ENCODE measurements at places on chromosomes 1 and 21. TPM values are rescaled to one million over a fixed set of nuclear protein-coding genes. Genes with fewer than 3 reads are reported as not detected.

OR6P1 gene
- not detected for total RNA-seq

TFF3 gene
- total RNA-seq, result not detected

GRCh38 chr1:109650609-109651008 lies 5.3 kb upstream of the GSTM4 start:
- H3K27me3 ChIP-seq, result no peaks in the 10 kb centered on the region
- no peak for DNase-seq
- H3K27ac ChIP-seq, result no peak overlapping the region
- H3K4me3 ChIP-seq, result no peak overlapping the region
- peaks cover 7% of the 10 kb centered on the region for H3K4me1 ChIP-seq

MAP1LC3C gene
- not detected for total RNA-seq

GRCh38 chr1:225467193-225468020 lies 39.6 kb upstream of the LBR start:
- peak overlapping the region; percentile 97 for H3K27ac ChIP-seq
- H3K36me3 ChIP-seq, result no peaks in the 10 kb centered on the region
- H3K4me1 ChIP-seq, result peaks cover 59% of the 10 kb centered on the region
- H3K27me3 ChIP-seq, result no peaks in the 10 kb centered on the region
- DNase-seq, result peak; percentile 91

GRCh38 chr1:206467915-206468314 lies 2.4 kb upstream of the IKBKE start:
- no peaks in the 10 kb centered on the region for H3K36me3 ChIP-seq
- no peak overlapping the region for H3K4me3 ChIP-seq
- H3K27me3 ChIP-seq, result no peaks in the 10 kb centered on the region
- peaks cover 56% of the 10 kb centered on the region for H3K4me1 ChIP-seq
- H3K27ac ChIP-seq, result no peak overlapping the region

DNA sequence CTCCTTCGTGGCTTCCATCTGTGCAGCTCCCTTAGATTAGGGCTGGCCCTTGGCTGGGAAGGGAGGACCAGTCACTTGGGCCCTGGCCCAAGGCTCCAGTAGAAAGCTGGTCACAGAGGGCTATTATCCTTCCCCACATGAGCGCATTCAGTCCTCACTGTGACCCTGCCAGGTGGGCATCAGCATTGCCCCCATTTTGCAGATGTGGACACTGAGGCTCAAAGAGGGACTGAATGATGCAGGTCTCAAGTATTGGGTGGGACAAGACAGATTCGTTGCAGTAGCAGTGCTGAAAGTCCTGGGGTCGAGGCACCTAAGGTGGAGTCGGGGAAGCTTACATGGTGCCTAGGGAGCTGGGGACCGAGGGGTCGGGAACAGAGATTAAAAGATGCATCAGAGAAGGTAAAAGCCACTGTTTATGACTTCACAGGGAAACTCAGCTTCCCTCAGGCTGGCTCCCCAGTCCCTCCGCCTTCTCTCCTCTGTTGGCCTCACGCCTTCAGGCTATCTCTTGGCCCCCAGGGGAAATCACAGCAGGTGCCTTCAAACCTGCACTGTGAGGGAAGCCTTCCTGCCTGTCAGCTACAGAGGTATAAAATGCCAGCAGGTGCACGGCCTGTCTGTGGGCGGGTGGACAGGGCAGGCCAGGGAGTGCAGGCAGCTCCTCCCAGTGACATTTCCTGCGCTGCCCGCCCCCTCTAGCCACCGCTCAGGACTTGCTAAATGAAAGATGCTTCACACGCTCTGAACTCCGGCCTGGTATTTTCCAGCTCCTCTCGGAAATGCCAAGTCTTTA lies 178.4 kb downstream of the GRIK3 start:
- H3K4me1 ChIP-seq, result no peaks in the 10 kb centered on the region
- no peak overlapping the region for H3K4me3 ChIP-seq
- H3K36me3 ChIP-seq, result no peaks in the 10 kb centered on the region
- H3K27ac ChIP-seq, result no peak overlapping the region
- no peak for DNase-seq

PCP4L1 gene
- not detected for total RNA-seq

DNA sequence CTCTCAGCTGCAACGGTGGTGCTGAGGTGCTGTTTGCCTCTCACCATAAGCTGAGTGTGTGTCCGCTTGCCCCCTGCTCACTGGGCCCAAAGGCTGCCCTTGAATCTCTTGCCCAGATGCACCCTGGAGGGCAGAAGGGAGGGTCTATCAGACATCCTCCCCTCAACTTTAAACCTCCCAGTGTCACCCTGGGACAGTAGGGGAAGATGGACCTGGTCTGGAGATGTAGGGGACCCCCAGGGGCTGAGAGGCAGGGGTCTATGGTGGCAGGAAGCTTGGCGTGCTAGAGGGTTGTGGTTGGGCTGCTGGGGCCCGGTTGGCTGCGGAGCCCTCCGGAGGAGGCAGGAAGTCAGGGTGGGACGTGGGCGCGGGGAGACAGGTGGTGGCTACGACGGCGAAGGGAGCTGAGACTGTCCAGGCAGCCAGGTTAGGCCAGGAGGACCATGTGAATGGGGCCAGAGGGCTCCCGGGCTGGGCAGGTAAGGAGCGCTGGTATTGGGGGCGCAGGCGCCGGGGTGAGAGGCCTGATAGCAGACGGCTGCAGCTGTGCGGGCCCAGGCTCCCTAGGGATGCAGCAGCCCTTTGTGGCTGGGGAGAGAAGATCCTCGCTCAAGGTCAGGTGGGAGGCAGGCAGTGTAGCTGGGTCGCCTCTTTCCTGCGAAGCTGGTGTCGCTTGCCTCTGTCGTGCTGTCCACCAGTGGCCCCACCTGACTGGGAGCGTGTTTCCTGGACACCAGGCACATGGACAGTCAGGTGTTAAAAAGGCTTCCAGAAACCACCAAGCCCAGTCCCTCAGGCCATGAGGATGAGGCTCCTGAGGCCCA lies at the start of gene LCK:
LCK (plus strand) TSS at position 373 of the 824 bp plus-strand sequence. CDS start 23,065 bp downstream, outside the sequence.
- no peaks in the 10 kb centered on the region for H3K36me3 ChIP-seq
- peaks cover 90% of the 10 kb centered on the region for H3K4me1 ChIP-seq
- peak; percentile 56 for DNase-seq
- H3K4me3 ChIP-seq, result peak within 1 kb of the TSS; percentile 68
- H3K27ac ChIP-seq, result peak within 1 kb of the TSS; percentile 86

ATP1A2 gene
- total RNA-seq, result not detected

CASZ1 gene
- total RNA-seq, result 70.6 TPM

GRCh38 chr21:35583566-35584216 lies 476.6 kb downstream of the SETD4 start:
- H3K27me3 ChIP-seq, result no peaks in the 10 kb centered on the region
- H3K27ac ChIP-seq, result no peak overlapping the region
- H3K4me3 ChIP-seq, result no peak overlapping the region

CHD1L gene
- 35.8 TPM for total RNA-seq

- no peaks in the 10 kb centered on the region for H3K27me3 ChIP-seq
- H3K4me1 ChIP-seq, result no peaks in the 10 kb centered on the region
- no peaks in the 10 kb centered on the region for H3K36me3 ChIP-seq
- H3K4me3 ChIP-seq, result no peak overlapping the region
Measured at GRCh38 chr1:240237305-240237721, 145.6 kb downstream of the FMN2 start.

DNA sequence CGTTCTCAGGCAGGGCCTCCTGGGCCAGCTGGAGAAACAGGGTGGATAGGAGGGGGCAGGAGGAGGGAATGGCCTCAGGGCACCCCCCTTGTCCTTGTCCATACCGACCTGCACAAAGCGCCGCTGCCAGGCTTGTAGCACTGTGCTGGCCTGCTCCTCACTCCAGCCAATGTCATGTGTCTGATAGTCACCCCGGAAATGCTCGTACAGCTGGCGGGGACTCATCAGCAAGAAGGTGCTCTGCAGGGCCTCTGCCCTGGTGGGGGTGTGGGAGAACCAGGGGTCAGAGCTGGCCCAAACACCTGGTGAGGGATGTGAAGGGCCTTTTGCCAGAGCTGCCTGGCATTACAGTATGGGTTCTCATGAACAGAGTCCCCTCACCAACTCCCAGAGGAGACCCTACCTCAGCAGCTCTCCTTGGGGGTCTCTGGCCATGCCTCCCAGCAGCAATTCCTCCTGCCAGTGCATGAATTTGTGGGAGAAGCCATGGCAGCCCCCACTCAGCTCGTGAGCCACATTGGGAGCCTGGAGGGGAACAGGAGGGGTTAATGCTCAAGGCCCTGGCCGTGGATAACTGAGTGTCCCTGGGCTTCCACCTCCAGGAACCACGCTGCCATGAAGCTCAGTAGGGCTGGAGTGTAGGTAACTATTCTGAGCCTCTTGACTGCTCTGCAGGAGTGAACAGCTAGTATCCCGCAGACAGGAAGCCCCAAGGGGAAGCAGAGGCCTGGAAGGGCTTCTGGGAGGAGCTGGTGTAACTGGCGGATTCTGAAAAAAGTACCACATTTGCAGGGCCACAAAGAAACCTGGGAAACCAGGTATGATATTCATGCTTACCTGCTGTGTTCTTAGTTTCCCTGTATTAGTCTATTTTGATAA lies 13.3 kb downstream of the PTCH2 start:
- H3K4me1 ChIP-seq, result peaks cover 11% of the 10 kb centered on the region
- DNase-seq, result no peak
- no peaks in the 10 kb centered on the region for H3K27me3 ChIP-seq
- H3K36me3 ChIP-seq, result no peaks in the 10 kb centered on the region
- H3K4me3 ChIP-seq, result no peak overlapping the region

GRCh38 chr1:220950576-220950975 lies 71.3 kb downstream of the HLX start:
- H3K4me1 ChIP-seq, result no peaks in the 10 kb centered on the region
- no peaks in the 10 kb centered on the region for H3K36me3 ChIP-seq
- DNase-seq, result no peak
- no peaks in the 10 kb centered on the region for H3K27me3 ChIP-seq
- no peak overlapping the region for H3K4me3 ChIP-seq
- no peak overlapping the region for H3K27ac ChIP-seq

SYNC gene
- not detected for total RNA-seq

MTMR11 gene
- 1.8 TPM for total RNA-seq

GRCh38 chr1:153577624-153578051 lies 12.0 kb upstream of the S100A2 start:
- no peaks in the 10 kb centered on the region for H3K36me3 ChIP-seq
- H3K4me3 ChIP-seq, result no peak overlapping the region
- DNase-seq, result no peak
- H3K27ac ChIP-seq, result no peak overlapping the region
- H3K27me3 ChIP-seq, result peaks cover 2% of the 10 kb centered on the region
- H3K4me1 ChIP-seq, result no peaks in the 10 kb centered on the region

DNA sequence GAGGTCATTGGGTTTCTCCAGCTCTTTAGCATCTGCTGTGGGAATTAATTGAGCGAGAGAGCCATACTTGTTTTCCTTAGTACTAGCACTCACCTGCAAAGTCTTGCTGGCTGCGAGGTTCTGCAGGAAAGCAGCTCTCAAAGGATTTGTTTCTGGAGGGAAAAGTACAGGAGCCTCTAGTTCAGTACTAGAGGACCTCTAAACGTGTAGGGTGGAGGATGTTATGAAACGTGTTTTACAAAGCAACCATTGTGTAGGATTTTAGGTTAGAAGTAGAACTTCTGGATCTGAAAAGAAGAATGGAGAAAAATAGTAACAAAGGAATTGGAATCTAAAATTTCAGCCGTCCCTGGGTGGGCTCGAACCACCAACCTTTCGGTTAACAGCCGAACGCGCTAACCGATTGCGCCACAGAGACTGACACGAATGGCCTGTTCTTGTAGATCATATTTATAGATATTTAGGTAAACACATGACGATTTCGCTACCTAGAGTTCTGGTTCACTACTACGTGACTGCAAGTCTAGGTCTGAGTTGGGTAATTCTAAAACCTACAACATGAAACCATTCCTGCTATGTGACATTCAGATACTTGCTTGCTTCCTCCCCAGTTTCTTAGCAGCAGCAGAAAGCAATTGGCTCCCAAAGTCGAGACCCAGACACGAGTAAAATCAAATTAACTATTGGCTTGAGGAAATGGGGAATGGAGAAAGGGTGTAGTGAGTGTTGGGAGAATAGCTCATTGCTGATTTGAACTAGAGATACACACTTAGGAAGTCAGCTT lies 60.2 kb upstream of the CFAP126 start:
- H3K4me3 ChIP-seq, result no peak overlapping the region
- no peaks in the 10 kb centered on the region for H3K4me1 ChIP-seq
- no peaks in the 10 kb centered on the region for H3K36me3 ChIP-seq
- peaks cover 13% of the 10 kb centered on the region for H3K27me3 ChIP-seq
- peak; percentile 52 for DNase-seq

DNA sequence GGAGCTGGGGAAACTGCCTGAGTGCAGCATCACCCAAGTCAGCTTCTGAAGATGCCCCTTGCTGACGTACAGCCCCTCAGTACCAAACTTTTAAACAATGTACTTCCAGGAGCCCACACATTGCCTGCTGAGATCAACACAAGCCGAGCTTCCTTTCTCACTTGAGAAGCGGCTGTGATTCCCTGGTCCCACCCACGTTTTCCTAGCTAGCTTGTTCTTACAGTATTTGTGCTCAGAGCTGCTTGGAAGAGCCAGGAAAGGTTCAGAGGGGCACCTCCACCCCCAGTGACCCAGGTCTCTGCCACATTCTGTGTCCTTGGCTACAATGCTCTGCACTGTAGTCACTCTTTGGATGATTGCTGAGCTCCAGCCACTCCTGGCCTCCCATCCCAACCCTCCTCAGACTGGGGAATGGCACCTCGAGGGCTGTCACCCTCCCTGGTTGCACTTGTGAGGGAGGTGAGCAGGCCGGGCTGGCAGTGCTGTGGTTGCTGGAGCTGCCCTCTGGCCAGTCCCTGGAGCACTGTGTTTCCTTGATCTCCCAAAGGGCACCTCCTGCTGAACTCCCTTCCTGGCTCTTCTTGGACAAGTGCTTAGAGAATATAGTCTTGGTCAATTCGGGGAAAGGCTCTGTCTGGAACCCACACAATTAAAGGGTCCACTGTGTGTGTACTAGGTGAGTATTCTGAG lies 355.1 kb downstream of the AJAP1 start:
- DNase-seq, result no peak
- no peak overlapping the region for H3K27ac ChIP-seq
- H3K4me1 ChIP-seq, result no peaks in the 10 kb centered on the region
- H3K27me3 ChIP-seq, result no peaks in the 10 kb centered on the region
- H3K4me3 ChIP-seq, result no peak overlapping the region

Measured in natural killer cell (primary cell).